ENCODE measurements at places on chromosomes 16 and 17.
A peak's percentile ranks its signal among the peaks of the same experiment; 100 is the strongest.

GRCh38 chr17:31446195-31446967, 54.9 kb downstream of the RAB11FIP4 start:
- DNase-seq, result no peak

DNA sequence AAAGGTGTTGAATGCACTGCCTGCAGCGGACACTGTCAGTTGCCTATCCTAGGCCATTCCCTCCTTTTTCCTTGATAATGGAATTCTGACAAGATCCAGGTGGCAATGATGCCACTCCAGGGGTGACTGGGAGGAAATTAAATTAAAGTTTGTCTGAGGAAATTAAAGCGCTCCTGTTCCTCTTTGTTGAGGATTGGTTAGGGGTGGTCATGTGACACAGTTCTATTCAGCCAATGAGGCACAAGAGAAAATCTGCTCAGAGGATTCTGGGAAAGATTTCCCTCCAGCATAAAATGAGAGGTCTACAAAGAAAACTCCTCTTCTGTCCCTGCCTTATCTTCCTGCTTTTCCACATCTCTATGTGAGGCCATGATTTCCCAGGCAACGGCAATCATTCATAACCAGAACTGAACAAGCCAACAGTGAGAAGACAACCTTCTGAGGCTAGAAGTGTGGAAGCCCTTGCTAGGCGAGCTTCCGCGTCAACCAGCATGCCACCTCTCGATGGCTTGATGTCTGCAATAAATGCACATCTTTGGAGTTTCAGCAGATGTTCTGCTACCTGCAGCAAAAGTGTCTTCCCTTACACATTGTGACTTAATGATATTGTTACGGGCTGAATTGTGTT, 5.6 kb upstream of the BCO1 start:
- DNase-seq, result no peak

GRCh38 chr17:76983075-76983775, 115.0 kb downstream of the MGAT5B start:
- no peak for DNase-seq

DNA sequence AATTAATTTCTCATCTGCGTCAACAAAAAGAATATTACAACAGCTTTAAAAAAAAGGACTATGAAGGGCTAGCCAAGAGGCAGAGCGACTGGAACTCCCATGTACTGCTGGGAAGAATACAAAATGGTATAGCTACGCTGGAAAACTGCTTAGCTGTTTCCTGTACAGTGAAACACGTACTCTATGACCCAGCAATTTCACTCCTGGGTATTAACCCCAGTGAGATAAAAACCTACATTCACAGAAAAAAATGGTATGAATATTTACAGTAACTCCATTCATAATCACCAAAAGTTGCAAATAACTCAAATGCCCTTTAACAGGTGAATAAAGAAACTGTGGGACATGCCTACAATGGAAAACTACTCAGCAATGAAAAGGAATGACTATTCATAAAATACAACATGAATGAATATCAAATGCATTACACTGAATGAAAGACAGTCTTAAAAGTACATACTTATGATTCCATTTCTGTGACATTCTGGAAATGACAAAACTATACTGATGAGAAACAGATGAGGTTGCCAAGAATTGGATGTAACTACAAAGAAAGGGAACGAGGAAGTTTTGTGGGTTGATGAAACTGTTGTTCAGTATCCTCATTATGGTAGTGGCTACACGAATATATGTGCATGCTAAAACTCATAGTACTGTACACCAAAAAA, 27.6 kb downstream of the CMTM4 start:
- no peak for DNase-seq

DNA sequence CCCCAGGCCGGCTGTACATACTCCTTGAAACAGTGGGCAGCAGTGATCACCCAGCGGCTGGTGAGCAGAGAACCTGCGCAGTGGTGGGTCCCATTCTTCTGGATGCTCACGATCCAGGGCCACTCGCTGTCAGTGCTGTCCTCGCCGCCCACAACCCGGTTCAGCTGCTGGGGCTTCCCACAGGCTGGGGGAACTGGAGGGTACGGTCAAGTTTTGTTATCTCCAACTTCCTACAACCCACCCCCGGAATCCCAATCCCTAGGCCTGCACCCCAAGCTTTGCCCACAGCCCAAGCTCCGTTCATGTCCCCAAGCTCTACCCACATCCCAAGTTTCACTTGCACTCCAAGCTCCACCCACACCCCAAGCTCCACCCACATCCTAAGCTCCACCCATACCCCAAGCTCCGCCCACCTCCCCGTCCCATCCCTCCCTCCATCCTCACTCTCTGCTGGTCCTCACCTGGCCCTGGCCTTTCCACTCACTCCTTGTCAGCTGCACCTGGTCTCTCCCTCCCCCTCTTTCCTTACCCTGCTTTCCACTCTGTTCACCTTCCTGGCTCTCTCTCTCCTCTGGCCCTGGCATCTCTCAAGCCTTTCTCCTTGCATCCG, 1.8 kb downstream of the PRSS22 start:
- no peak for DNase-seq

GRCh38 chr17:18278867-18279266, 18.4 kb downstream of the MIEF2 start:
- no peak for DNase-seq

DNA sequence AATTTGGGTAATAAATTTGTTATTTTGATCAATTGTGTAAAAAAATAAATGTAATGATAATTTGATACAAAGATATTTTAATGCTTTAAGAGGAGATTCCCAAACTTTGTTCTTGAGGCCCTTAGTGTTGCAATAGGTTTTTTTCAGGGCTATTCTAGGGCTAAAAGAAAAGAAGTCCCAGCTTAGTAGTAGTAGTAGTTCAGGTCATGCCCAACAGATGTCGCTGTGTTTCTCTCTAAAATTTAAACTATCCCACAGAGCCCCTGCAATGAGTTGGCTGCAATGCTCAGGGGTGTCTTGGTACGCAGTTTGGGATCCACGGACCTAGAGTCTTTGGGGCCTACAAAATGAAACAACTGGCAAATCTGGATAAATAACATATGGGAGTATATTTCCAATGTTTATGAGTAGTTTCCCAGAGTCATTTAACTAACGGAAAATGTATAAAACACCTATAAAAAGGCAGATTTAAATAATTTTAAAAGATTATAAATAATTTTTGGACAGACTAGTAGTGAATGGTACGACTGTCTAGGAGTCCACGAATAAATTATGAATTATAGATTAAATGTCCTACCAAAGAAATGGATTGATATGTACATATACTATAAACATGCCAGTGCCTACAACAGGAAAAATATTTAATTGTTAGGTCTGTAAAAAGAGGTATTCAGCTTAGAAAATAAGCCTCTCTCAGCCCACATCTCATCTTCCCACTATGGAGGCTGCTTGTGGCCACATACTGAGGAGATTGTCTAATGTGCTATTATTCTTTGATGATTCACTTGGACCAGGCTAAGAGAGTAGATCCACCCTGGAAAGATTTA, 228.5 kb upstream of the PMFBP1 start:
- DNase-seq, result peak; percentile 65

GRCh38 chr16:87700406-87701077, 65.2 kb downstream of the KLHDC4 start:
- no peak for DNase-seq

- DNase-seq, result no peak
These were observed 10.1 kb upstream of the ADORA2B start for GRCh38 chr17:15934866-15935265.

- no peak for DNase-seq
These were observed 16.8 kb upstream of the PHKG2 start for GRCh38 chr16:30731411-30731810.

- peak; percentile 100 for DNase-seq
These were observed at the start of the genes ZNF646 and ZNF668 for GRCh38 chr16:31073970-31074813. Gene ZNF646, plus strand, starts transcription at chr16:31074422. Its CDS starts 1,903 bp downstream, at chr16:31076325. Gene ZNF668, minus strand, starts transcription at chr16:31074240. Its CDS starts 9,781 bp downstream, at chr16:31064459.

DNA sequence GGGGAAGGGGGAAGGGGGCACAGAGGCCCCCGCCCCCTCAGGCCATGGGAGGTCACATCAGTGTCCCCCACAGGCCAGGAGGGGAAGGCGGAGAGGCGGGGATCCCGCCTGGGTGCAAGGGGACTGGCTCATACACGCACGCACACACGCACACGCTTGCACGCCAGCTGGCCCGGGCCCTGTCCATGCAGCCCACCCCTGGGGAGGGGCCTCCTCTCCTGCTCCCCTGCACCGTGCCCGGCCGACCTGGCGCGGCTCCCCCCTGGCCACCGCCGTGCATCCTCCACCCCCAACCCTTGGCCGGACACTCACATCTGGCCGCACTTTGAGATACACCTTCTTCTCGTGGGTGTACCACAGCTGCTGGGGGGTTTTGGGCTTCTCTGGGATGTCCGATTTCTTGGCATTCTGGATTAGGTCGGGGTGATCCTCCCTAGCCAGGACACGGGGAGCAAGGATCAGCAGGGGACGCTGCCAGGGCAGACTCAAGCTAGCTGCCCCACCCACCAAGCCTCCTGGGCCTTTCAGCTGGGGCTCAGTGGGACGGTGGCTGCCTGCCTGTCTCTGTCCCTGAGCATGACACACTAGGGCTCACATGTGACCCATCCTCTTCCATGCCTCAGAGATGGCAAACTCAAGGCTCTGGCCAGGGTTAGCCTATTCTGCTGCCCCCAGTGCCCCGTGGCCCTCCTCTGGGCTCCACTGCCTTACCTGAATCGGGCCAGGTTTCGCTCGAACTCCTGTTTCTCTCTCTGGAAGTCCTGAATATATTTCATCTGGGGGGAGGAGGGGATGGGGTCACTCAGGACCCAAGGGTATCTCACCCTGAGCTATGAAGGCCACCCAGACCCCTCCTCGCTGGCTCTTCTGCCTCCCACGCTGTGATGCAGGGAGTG, 6.7 kb downstream of the UBTF start:
- no peak for DNase-seq

DNA sequence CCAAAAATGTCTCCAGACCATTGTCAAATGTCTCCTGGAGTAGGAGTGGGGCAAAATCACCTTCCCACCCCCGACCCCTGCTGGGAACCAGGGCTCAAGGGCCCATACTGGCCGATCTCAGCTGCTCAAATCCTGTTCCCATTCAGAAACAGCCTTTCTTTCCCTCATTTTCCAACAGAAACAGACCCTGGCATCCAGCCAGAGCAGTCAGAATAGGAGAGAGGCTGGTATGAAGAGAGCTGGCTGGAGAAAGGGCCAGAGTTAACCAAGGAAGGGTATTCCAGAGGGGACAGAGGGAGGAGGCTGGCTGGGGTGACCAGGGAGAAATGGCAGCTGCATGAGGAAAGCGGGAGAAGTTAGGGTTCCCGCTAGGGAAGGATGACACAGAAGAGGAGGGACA, 199.1 kb downstream of the XYLT1 start:
- peak; percentile 20 for DNase-seq

DNA sequence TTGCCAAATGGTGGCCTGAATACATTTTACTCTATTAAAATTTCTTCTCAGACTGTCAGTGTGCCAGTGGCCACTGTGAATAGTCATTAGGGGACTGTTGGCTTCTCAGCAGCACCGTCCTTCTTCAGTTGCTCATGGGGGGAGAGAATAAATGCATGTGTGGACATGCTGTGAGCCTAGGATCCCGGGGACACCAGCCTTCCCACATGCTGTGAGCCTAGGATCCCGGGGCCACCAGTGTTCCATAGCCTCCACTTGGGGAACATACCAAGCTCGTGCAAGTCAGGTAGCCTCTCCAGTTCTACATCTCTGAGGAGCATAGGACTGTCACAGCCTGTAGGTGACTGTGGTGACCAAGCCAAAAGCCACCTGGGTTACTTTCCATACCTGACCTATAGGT, 51.5 kb downstream of the BANP start:
- no peak for DNase-seq

DNA sequence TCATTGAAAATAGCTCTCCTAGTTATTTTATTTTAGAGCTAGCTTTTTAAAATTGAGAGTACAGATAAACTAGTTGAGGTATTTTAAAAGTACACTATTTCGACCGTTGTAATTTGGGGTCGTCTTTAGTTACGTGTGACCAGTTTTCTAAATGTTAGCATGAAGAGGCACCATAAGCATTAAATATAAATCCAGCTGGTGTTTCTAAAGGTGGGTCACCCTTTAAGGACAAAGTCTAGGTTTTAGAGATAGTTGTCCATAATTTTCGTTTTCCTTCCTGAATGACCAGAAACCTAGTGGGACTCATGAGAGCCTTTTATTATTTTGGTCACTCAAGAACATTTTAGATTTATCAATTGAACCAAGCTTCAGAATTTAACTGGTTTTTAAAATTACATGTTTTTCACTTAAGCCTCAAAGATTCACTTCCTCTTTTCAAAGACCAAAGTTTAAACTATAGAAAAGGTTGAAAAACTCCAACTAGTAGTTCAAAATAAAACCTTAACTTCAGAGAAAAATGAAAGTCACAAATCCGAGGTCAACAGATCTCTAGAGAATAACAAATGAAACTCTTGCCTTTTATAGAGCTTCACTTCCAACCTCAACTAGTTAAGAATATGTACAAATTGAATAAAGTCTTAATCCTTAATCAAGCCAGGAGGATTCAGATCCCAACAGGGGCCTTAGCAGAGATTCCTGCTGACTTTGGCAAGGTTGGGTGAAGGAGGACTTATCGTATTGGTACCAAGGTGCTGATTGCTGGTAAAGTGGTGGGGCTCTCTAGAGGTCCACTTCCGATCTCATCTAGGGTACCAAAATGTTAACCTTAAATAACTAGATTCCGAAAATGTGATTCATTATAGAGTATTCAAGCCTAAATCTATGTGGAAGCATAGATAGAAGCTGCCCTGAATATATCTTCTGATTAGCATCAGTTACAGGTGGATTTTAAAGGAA, 32.5 kb downstream of the PHKB start:
- DNase-seq, result no peak

DNA sequence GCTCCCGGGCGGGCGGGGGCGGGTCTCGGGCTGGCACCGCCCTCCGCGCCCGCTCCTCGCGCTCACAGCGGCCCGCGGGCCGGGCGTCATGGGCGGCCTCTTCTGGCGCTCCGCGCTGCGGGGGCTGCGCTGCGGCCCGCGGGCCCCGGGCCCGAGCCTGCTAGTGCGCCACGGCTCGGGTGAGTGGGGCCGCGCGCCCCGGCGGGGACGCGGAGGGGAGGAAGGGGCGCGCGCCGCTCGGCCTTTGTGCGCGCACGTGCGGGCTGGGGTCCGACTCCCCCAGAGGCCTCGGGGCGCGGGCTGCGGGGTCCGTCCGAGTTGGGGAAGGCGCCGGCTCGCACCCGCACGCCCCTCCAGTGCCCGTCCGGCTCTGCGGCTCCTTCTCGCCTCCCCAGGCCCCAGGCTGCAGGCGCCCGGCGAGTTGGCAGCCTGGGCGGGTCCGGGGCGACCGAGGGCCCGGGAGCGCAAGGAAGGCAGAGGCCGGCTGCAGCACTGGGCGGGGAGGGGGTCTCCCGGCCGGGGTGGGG, at the start of gene NME4:
Gene NME4, plus strand, starts transcription at position 65 of the 527 bp plus-strand sequence. Its CDS starts 24 bp downstream, at position 89.
- DNase-seq, result no peak

DNA sequence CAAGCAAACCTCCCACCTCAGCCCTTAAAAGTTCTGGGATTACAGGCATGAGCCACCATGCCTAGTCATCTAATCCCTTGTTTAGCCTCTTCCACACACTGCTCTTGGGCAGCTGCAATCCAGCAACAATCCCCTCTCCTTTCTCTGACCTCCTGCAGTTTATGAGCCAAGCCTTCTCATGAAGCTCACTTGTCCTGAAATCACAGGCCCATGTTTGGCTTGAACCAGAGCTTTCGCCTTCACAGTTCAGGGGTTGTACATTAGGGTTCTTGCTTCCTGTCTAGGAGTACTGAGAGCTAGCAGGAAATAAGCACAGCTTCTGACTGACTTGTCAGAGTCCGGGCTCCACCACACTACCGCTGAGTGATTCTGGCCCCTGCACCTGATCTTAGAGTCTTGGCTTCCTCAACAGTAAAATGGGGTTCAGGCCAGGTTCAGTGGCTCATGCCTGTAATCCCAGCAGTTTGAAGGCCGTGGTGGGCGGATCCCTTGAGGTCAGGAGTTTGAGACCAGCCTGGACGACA, 16.3 kb downstream of the ERAL1 start:
- no peak for DNase-seq

GRCh38 chr17:28053725-28054124, 11.2 kb downstream of the NLK start:
- DNase-seq, result no peak
